ENCODE measurements at places on chromosomes 13 and 19. TPM values are rescaled to one million over a fixed set of nuclear protein-coding genes. Genes with fewer than 3 reads are reported as not detected.

DNA sequence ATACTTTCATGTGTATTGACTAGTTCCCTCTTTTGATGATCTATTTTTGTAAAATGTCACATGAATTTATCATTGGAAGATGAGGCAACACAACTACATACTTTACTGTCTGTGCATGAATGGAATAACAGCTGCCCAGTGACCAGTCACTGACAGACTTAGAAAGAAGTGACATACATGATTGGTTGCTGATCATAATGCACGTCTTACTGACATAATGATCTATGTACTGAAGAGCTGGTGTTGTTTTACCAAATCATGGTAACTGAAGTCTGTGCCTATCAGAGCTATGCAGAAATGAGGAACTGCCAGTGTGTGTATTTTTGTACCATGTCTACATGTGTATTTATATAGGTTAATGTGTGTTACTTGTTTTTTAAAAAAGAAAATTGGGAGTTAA, 26.5 kb downstream of the GPR18 start:
- no peaks in the 10 kb centered on the region for H3K27me3 ChIP-seq
- no peak overlapping the region for H3K27ac ChIP-seq
- DNase-seq: no peak
- H3K4me3 ChIP-seq: no peak overlapping the region
- H3K4me1 ChIP-seq: no peaks in the 10 kb centered on the region
- H3K36me3 ChIP-seq: no peaks in the 10 kb centered on the region

Gene TBC1D4
- total RNA-seq: 8.2 TPM

DNA sequence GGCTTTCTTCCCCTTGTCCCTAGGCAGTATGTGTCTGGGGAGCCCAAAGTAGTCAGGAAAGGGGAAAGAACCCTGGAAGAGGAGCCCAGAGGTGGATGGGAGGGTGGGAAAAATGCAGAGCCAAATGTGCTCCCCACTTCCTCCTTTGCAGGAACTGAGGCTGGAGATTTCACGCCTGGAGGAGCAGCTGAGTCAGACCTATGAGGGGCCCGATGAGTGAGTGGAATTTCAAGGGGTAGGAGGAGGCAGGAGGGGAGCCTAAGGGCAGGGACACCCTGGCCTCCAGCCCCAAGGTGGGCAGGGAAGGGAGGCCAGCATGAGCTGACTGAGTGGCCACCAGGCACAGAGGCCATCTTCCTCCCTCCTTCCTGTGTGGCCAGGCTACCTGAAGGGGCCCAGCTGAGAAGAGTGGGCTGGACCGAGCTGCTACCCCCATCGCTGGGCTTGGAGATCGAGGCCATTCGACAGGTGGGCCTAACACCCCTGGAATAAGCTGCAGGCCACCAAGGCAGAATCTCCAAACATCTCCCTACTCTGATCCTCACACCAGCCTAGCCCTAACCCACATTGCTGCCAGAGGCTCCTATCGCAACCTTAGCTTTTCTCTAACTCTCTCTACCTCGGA, 14.3 kb downstream of the PTH2 start:
- H3K4me3 ChIP-seq: no peak overlapping the region
- H3K27ac ChIP-seq: no peak overlapping the region
- no peaks in the 10 kb centered on the region for H3K27me3 ChIP-seq
- no peaks in the 10 kb centered on the region for H3K4me1 ChIP-seq
- H3K36me3 ChIP-seq: no peaks in the 10 kb centered on the region

Gene SYT5
- total RNA-seq: 3.7 TPM

Gene CEACAM20
- not detected for total RNA-seq

DNA sequence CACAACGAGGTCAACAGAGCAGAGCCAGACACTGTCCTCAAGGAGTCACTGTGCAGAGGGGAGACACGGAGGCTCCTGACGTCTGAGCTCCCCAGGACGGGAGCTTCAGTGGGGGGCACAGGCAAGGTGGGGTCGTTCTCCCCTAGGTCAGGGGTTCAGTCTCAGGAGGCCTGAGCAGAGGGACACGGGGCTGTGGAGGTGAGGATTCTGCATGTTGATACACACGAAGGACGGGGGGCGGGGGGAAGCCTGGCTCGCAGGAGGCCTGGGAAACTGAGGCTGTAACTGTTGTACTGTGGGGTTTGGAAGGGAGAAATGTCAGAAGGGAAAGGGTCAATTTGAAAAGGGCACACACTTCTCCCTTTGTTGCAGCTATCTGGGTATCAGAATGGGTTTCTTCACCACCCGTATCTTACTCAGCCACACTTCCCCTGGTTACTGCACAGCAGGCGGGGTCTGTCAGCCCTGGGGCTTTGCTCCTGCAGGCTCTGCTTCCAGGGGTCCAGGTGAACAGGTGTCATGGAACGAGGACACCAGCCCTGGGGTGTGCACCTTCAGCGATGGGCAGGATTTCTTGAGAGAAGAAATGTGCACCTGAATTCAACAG, 748 bp upstream of the SIGLEC8 start:
- no peak overlapping the region for H3K4me3 ChIP-seq
- H3K27ac ChIP-seq: no peak overlapping the region
- H3K36me3 ChIP-seq: no peaks in the 10 kb centered on the region

DNA sequence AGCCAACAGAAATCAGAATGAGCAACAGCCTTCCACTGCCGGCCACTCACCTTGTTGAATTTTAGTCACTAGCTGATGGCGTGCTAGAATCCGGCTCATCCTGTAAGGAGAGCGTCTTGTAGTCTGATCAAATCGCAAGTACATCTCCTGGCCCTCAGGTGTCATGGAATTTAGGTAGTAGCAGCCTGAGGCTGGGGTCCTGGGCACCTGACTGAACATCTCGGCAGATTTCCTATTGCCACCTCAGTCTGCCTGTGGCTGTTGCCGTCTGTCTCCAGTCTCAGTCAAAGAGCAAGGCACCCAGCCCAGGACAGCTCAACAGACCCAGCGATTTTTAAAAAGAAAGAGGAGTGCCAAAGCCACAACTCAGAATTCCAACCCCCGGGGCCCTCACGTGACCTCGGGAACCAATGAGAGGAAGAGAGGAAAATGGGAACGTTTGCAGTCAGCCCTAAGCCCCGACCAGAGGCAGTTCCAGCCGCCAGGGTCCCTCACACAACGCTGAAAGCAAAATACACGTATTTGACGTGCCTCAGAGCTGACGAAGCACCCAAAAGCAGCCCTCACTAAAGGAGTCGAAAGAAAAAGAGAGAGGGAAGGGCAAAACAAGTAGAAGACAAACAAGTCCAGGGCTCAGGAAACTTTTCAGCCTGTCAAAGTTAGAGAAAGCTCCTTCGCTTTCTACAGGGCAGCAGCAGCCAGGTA, at the start of gene STARD13:
Gene STARD13 (minus strand): TSS at position 336 of the 705 bp plus-strand sequence. CDS start 117 bp downstream, at position 219.
- H3K4me1 ChIP-seq: no peaks in the 10 kb centered on the region
- DNase-seq: peak; percentile 90
- no peaks in the 10 kb centered on the region for H3K36me3 ChIP-seq
- H3K4me3 ChIP-seq: peak within 1 kb of the TSS; percentile 66
- no peaks in the 10 kb centered on the region for H3K27me3 ChIP-seq
- peak within 1 kb of the TSS; percentile 73 for H3K27ac ChIP-seq

Gene JUND
- 181 TPM for total RNA-seq

GRCh38 chr13:101567841-101568240, 115.4 kb downstream of the ITGBL1 start:
- DNase-seq: no peak
- H3K27me3 ChIP-seq: no peaks in the 10 kb centered on the region
- H3K36me3 ChIP-seq: no peaks in the 10 kb centered on the region
- no peak overlapping the region for H3K27ac ChIP-seq
- H3K4me3 ChIP-seq: no peak overlapping the region

Gene C19orf25
- 17.3 TPM for total RNA-seq

Gene ZFP28
- total RNA-seq: 2.1 TPM

Gene IFNL4
- not detected for total RNA-seq

DNA sequence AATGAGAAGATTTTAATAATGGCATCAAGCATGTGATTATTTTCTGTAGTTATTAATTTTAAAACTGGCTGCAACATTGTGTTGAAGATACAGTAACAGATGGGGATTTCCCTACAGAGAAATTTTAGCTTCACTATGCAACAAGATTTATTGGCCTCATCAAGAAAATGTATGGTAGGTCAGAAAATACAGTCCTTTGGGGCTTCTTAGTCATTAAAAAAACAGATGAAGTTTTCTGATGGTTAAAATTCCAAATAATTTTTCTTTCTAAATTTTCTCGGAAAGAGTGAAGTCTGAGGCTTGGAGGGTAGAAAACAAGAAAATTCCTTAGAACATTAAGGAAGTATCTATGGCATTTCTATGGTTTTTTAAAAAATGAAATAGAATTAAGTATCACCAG, 1790.8 kb upstream of the PCDH20 start:
- H3K27me3 ChIP-seq: no peaks in the 10 kb centered on the region
- DNase-seq: no peak
- H3K4me3 ChIP-seq: no peak overlapping the region
- H3K27ac ChIP-seq: no peak overlapping the region
- H3K4me1 ChIP-seq: no peaks in the 10 kb centered on the region

DNA sequence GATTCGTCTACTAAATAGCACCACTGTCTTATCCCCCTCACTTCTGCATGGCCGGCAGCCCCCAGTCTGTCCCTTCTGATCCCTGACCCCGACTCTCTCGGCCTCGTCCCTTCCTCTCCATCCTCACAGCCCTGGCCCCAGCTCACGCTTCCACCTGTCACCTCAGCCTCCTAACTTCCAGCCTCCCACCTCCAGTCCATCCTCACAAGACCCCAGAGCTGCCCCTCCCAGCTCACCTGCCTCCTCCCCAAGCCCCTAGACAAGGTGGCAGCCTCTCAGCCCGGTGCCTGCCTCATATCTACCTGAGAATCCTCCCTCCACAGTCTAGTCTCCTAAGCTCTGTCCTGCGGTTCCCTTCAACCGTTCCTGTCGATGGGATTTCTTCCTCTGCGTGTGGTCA, 10.0 kb downstream of the KCNC3 start:
- no peak for DNase-seq
- H3K36me3 ChIP-seq: no peaks in the 10 kb centered on the region
- H3K4me1 ChIP-seq: no peaks in the 10 kb centered on the region
- no peak overlapping the region for H3K4me3 ChIP-seq

- no peaks in the 10 kb centered on the region for H3K36me3 ChIP-seq
- H3K4me3 ChIP-seq: no peak overlapping the region
- peak; percentile 53 for DNase-seq
- no peak overlapping the region for H3K27ac ChIP-seq
Measured at GRCh38 chr13:29498426-29499040, 97.0 kb downstream of the SLC7A1 start.

GRCh38 chr13:92459306-92459705, 767.3 kb upstream of the GPC6 start:
- no peak for DNase-seq
- H3K27ac ChIP-seq: no peak overlapping the region
- peaks cover 8% of the 10 kb centered on the region for H3K4me1 ChIP-seq
- no peaks in the 10 kb centered on the region for H3K36me3 ChIP-seq
- no peak overlapping the region for H3K4me3 ChIP-seq

Gene ZNF681
- 1.3 TPM for total RNA-seq

GRCh38 chr13:46982856-46983582, 86.2 kb upstream of the HTR2A start:
- no peak overlapping the region for H3K27ac ChIP-seq
- no peaks in the 10 kb centered on the region for H3K36me3 ChIP-seq
- no peaks in the 10 kb centered on the region for H3K4me1 ChIP-seq
- H3K27me3 ChIP-seq: no peaks in the 10 kb centered on the region
- no peak for DNase-seq

GRCh38 chr13:59112221-59112718, 1051.5 kb downstream of the DIAPH3 start:
- DNase-seq: no peak
- H3K4me3 ChIP-seq: no peak overlapping the region
- H3K4me1 ChIP-seq: no peaks in the 10 kb centered on the region
- no peaks in the 10 kb centered on the region for H3K27me3 ChIP-seq
- no peak overlapping the region for H3K27ac ChIP-seq
- H3K36me3 ChIP-seq: no peaks in the 10 kb centered on the region

Gene FBN3
- total RNA-seq: not detected

DNA sequence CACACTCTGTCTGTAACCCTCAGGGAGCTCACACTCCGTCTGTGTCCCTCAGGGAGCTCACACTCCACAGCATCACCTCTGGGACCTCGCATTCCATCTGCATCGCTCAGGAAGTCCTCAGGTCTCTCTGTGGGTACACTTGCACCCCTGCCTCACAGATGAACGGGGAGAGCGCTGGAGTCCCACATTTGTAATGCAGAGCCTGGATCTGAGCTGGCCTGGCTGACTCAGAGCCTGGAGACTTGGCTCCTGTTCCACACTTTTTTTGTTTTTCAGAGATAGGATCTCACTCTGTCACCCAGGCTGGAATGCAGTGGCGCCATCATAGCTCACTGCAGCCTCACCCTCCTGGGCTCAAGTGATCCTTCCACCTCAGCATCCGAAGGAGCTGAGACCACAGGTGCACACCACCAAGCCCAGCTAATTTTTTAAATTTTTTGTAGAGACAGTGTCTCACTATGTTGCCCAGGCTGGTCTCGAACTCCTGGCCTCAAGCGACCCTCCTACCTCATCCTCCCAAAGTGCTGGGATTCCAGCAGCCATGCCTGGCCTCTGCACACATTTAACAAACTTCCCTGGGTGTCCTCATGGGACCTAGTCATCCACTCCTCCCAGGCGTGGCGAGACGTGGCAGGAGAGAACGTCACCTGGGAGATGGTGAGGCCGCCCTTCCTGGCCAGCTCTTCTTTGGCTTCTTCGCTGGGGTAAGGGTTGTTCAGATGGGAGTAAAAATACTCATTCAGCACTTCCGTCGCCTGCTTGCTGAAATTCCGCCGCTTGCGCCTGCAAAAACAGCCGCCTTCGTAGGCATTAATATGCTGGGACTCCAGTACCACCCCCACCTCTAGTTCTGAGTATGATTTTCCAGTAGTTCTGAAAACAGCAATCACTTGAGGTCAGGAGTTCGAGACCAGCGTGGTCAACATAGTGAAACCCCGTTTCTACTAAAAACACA, 31.0 kb downstream of the CILP2 start:
- no peaks in the 10 kb centered on the region for H3K36me3 ChIP-seq
- DNase-seq: no peak
- no peaks in the 10 kb centered on the region for H3K27me3 ChIP-seq
- no peak overlapping the region for H3K4me3 ChIP-seq

Gene ZNF829
- total RNA-seq: 1.3 TPM

GRCh38 chr13:95246292-95247082, 54.8 kb downstream of the ABCC4 start:
- H3K27ac ChIP-seq: no peak overlapping the region
- peaks cover 5% of the 10 kb centered on the region for H3K4me1 ChIP-seq
- no peak for DNase-seq
- H3K4me3 ChIP-seq: no peak overlapping the region

Gene EVI5L
- total RNA-seq: 4.5 TPM

Gene PLIN5
- 80.2 TPM for total RNA-seq

Data from pancreas (tissue), 10 donors.